Stomach (tissue), 19 donors: ENCODE measurements at places on chromosomes 1 and 21.

- DNase-seq = no peak
These were observed 18.9 kb downstream of the NOS1AP start for GRCh38 chr1:162088281-162088969.

- DNase-seq = no peak
These were observed 146.9 kb downstream of the RHOU start for GRCh38 chr1:228882041-228882770.

DNA sequence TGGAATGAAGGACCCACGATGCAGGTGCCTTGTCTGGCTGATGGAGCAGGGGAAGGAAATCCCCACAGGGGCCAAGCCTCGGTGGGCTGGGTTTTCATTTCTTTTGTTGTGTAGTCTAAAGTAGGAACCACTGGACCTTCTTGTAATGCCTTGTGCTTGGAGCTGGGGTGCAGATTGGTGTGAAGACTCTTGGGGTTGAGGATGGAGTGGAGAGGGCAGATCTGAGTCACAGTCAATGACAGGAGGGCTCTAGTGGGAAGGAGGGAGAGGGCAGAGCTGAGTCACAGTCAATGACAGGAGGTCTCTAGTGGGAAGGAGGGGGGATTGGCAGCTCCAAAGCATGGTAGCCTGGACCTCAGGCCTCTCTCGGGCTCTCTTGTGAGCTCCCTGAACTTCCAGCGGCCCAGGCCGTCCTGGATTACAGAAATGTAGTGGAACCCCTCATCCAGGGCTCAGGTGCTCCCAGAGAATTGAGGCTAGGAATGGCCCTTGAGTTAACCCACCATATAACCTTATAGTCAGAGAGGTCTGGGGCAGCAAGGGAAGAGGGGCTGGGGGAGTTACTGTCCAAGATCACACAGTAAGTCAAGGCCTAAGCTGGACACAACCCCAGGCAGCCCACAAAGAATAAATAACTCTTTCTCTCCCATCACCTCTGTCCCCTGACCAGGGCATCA, 313.8 kb downstream of the MATN1 start:
- peak; percentile 14 for DNase-seq

DNA sequence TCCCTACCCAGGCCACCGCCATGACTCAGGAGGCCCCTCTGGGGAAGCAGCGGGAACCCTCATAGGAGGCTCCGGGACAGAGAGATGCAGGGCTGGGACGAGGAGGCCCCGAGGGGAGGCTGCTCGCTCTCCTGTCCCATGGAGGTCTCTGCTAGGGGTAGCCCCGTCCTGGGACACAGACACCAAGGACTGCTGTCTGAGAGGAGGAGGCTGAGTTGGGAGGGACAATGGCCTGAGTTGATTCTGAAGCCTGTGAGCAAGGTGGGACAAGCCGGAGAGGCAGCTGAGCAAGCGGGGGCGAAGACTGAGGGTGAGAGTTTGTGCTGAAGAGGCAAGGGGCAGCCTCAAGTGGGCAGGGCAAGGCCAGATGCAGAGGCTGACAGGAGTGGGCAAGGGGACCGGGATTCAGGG, 17.4 kb downstream of the SLC27A3 start:
- DNase-seq = no peak

DNA sequence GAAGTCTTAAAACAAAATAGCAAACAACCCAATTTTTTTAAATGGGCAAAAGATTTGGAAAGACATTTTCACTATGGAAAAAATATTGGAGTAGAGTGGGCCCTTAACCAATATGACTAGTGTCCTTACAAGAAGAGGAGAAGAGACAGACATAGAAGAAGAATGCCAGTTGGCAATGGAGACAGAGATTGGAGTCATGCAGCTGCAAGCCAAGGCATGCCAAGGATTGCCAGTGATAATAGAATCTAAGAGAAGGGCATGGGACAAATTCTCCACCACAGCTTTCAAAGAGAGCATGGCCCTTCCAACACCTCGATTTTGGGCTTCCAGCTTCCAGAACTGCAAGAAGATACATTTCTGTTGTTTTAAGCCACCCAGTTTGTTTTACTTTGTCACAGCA, 92.7 kb downstream of the RGS2 start:
- no peak for DNase-seq

- DNase-seq = no peak
These were observed 239.0 kb downstream of the TOMM20 start for GRCh38 chr1:234889643-234890042.
